ENCODE measurements at places on chromosomes 2 and 18.

- no peak for DNase-seq
These were observed 575.6 kb downstream of the CPS1 start for GRCh38 chr2:211132046-211132445.

DNA sequence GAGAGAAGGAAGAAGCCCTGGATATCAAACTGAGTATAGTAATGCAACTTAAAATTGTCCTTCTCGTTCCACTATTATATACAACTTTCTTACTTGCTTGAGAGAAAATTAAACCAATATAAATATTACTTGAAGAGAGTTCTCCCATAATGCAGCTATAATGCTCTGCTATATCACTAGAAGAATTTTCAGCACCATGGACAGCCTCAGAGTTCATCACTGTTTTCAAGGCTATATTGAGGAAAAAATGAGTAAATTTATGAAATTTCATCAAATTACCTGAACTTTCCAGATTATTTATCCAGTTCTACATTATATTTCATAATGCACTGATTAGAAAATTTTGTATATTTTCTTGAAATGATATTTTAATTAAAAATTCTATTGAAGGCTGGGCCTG lies 1053.5 kb upstream of the FAM98A start:
- DNase-seq: no peak

DNA sequence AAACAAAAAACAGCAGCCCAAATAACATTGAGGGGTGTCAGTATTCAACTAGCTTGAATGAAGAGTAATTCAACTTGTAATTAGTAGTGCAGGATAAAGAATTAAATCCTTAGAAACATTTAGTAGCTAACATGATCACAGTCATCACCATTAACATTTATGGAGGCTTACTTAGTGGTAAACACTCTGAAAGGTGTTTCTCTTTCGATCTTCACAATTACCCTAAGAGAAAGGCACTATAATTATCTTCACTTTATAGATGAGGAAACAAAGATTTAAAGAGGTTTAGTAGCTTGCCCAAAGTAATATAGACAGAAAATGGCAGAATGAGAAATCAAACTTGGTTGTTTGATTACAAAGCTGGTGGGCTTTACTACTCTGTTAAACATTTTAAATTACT lies 81.5 kb downstream of the GAREM1 start:
- no peak for DNase-seq

GRCh38 chr2:176136374-176137251 lies 7.1 kb downstream of the HOXD8 start:
- DNase-seq: no peak

GRCh38 chr18:40222776-40223175 lies 1732.3 kb upstream of the PIK3C3 start:
- no peak for DNase-seq

DNA sequence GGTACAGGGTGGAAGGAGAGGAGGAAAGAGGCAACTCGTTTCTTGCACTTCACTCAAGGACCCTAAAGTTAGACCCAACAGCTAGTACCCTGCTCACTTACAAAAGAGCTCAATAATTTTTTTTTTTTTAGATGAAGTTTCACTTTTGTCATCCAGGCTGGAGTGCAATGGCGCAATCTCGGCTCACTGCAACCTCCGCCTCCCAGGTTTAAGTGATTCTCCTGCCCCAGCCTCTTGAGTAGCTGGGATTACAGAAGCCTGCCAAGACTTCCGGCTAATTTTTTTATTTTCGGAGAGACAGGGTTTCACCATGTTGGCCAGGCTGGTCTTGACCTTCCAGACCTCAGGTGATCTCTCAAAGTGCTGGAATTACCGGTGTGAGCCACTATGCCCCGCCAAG lies 4.1 kb downstream of the ASB3 start:
- DNase-seq: no peak

- no peak for DNase-seq
These were observed 246.0 kb downstream of the TDRD15 start for GRCh38 chr2:21369787-21370186.

DNA sequence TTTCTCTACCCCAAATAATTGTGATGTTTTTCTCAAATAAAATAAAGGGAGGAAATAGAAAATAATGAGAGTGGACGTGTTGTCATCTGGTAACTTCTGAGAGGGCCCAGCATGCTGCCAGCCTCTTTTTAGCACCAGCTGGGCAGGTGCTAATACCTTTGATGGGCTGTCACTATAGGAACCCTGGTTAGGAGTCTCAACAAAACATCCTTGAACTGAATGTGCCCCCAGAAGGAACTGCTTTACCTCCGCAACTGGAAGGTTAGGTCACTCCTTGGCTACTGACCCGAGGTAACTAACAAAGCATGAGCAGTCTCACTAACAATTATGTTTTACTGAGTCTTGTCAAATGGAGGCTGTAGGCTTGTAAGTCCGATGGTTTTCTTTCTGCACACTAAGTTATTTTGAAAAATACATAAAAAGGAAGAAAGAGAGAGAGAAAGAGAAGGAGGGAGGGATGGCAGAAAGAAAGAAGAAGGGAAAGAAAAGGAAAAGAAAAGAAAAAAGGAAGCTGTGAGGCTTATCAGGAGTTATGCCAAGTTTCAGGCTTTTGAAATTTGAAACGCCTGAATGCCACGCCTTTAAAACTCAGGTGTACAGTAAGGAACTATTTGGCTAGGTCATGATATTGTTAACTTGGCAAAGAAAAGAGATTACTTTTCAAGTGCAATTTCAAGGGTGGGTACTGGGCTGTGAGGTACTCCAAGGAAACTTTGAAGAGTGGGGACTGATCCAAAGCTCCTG lies 91.0 kb downstream of the TGIF1 start:
- no peak for DNase-seq

All from esophagus squamous epithelium (tissue), 5 donors.